ENCODE measurements at places on chromosomes 11 and 22.

GRCh38 chr22:28075358-28075981, 156.4 kb upstream of the PITPNB start:
- no peak for DNase-seq

DNA sequence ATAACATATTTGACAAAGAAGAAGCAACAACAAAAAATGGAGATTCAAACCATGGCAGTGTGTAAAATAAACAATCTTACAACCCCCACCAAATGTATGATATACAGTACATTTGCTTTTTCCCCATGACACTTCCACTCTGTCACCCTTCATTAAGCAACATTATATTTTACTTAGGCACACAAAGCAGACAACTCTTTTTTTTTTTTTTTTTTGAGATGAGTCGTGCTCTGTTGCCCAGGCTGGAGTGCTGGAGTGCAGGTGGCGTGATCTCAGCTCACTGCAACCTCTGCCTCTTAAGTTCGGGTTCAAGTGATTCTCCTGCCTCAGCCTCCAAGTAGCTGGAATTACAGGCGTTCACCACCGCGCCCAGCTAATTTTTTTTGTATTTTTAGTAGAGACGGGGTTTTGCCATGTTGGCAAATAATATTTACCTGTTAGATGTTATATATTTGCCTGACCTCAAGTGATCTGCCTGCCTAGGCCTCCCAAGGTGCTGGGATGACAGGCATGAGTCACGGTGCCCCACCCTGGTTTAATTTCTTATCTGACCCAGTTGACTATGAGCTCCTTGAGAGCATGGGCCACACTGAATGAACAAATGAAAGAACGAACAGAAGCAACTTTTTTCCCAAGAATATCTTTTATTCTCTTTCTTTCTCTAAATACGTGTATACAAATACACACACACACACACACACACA, 5.5 kb upstream of the PCF11 start:
- no peak for DNase-seq

GRCh38 chr11:124190298-124191139, 7.4 kb downstream of the OR10D3 start:
- no peak for DNase-seq

GRCh38 chr11:8008212-8008611, 21.1 kb downstream of the EIF3F start:
- DNase-seq: no peak

DNA sequence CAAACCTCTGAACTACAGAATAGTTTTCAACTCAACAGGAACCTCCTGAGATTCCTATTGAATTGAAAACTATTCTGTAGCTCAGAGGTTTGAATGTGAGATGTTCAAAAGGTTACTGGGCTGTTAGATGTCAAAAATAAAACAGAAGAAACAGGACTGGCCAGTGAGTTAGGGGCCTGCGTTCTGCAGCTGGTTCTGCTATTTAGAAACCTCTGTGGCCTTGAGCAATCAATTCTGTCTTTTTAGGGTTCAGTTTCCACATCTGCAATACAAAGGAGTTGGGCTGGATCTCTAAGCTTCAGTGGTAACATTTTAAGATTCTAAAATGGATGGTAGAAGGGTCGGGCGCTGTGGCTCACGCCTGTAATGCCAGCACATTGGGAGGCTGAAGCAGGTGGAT, 55.8 kb downstream of the CLMP start:
- no peak for DNase-seq

DNA sequence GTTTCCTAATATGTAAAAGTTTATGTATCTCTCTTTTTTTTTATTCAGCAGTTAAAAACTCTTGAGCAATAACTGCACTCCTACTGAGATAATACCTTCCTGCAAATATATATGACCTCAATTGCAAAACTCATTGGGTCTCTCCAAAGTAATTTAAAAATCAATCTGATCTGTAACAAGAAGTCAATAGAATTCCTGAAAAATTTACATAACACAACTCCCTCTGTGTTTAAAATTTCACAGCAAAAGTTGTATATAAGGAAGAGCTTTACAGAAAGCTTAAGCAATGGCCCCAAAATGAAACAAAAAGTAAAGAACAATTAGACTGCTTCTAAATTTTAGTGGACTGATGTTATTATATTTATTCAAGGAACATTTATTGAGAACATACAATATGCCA, 313.4 kb downstream of the DLG2 start:
- no peak for DNase-seq

DNA sequence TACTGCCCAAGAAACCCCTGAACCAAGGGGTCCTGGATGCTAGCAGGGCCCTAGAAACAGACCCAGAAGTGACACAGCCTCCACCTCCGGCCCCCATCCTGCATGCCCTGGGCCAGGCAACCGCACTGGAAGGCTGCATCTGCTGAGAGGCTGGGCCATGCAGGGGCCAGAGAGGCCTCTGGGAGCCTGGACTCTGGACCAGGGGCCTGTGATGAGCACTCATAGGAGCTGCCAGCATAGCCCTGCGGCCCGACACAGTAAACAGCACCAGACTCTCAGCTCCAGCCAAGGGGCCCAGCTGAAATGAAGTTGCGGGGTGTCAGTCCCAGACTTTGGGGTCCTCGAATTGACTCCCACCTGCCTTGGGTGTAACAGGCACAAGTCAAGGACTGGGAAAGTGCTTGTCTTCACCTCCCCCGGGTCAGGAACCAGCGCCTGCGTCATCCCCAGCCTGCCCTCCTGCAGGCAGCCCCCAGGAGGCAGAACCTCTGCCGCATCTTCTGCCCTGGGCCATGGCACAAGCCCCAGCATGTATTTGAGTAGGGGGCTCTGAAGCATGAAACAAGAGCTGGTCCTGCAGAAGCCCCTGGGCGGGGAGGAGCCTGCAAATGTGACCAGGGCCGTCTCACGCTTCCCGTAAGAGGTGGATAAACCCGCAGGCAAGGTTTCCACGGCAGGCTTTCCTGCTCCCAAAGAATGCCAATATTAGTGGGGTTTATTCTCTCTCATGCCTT, 25.2 kb upstream of the CCND1 start:
- DNase-seq: no peak

- peak; percentile 81 for DNase-seq
These were observed 511 bp upstream of the CLCF1 start for GRCh38 chr11:67373648-67374570.

GRCh38 chr11:34176751-34177209, 71.4 kb downstream of the NAT10 start:
- no peak for DNase-seq

DNA sequence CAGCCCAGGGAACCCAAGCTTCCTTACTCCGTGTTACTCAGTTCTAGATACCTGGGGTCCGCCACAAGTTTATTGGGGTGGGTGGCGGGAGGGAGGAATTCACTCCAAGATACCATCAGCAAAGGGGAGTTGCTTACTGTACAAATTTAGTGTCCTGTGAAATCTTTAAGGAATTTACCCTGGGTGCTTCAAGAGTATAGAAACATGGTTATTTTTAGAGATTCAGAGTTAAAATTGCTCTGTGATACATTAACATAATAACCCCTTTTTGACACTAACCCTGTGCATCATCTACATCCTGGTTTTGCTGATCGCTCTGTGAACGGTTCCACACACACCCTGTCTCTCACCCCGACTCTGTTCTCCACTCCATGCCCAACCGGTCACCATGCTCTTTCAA, 18.9 kb upstream of the LYVE1 start:
- DNase-seq: no peak

DNA sequence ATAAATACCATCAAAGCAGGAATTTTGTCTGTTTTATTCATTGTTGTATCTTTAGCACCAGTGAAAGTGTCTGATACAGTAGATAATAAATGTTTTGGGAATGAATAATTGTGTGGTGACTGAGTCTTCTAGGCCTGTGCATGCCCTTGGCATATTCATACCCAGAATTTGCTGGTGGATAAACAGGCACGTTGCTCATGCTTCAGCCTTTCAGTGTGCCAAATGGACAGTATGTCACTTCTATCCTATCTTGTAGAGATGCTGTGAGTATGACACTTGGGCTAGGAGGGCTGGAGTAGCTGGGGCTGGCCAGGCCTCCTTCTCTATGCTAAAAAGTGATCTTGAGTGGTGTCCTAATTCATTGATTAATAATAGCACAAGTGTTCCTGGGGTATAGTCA, 287.3 kb upstream of the DDI1 start:
- no peak for DNase-seq

GRCh38 chr22:46240907-46241306, 9.2 kb downstream of the CDPF1 start:
- DNase-seq: no peak

DNA sequence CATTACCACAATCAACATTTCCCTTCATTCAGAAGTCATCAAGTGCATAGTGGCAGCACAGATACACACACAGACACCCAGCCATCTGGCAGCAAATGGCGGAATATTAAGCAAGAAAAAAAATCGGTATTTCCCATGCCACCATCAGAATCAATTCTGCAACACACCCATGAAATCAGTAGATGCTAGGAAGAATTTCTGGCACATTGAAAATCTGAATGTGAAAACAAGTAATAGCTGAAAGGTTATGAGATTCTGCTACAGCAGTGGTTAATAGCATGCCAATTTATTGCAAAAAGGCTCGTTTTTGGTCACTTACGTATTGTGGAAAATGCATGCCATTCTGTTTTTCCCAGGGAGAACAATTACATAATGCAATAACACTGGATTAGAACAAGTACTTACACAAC, 91.1 kb downstream of the PICALM start:
- no peak for DNase-seq

- DNase-seq: no peak
These were observed 5.9 kb upstream of the RNH1 start for GRCh38 chr11:512761-513595.

DNA sequence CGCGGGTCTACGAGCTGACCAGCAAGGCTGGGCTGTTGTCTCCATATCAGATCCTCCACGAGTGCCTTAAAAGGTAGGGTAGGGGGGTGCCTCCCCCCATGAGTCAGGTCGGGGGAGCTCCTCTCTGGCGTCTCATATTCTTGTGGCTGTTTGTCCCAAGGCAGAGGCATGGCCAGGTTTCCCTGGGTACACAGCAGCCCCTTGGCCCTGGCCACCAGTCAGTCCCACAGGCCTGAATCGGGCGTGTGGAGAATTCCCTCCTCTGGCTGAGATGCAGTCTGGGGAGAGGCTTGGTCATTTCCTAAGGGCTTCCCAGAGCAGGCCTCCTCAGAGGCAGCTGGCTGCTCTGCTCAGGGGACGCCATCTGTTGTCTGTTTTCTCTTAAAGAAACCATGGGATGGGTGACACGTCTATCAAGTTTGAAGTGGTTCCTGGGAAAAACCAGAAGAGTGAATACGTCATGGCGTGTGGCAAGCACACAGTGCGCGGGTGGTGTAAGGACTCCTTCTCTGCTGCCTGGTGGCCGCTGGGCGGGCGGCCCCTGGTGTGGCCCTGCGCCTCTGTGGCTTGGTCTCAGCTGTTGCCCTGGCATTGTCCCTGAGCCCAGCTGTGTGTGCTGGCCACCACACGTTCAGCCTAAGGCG, 9.6 kb upstream of the RANBP1 start:
- no peak for DNase-seq

- DNase-seq: no peak
These were observed 477.9 kb downstream of the MN1 start for GRCh38 chr22:27323661-27324060.

GRCh38 chr11:82863209-82863608, 37.0 kb downstream of the PRCP start:
- DNase-seq: no peak

DNA sequence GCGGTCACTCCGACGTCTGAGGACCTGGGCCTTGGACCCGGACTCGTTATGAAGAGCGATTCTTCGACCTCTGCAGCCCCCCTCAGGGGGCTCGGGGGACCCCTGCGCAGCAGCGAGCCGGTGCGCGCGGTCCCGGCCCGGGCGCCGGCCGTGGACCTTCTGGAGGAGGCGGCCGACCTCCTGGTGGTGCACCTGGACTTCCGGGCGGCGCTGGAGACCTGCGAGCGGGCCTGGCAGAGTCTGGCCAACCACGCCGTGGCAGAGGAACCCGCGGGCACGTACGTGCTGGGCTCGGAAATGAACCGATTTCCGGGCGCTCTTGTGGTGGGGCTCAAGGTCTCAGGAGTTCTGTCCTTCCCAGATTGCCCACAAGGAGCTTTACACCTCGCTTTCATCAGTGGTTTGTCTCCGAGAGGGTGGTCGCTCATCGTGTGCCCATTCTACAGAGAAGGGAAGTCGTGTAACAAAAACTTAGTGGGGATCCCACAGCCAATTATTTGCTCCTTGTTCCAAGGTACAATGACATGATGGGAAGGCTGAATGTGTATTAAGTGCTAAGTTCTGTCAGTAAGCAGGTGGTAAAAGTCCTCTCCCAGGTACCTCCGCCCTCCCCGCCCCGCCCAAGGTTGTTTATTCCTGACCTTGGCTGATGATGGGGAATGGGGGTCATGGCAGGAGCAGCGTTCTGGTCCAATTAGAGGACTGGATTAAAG, 695 bp downstream of the PEX26 start:
- no peak for DNase-seq

- DNase-seq: no peak
These were observed 462.0 kb downstream of the INSC start for GRCh38 chr11:15576769-15577168.

DNA sequence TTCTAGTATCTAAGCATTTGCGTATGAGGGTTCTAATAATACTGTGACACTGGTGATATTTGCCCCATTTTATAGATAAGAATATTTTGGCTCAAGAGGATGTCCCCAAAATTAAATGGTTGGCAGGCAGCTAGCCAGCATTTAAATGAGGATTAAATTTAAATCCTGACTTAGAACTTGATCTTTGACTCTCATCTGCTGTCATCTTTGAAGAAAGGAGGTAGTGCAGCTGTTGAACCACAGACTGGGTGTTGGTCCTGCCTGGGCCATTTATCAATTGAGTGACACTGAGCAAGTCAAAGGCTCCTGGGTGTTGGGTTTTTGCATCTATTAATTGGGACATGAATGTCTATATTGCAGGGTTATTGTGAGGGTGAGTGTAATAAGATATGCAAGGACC, 112.3 kb downstream of the INSC start:
- DNase-seq: no peak

All from T-helper 1 cell (primary cell).